Cardiac muscle cell (in vitro differentiated cells and primary cell): ENCODE measurements at places on chromosomes 1 and 21.

- DNase-seq: no peak
These were observed 4.4 kb upstream of the INPP5B start for GRCh38 chr1:37951041-37951782.

DNA sequence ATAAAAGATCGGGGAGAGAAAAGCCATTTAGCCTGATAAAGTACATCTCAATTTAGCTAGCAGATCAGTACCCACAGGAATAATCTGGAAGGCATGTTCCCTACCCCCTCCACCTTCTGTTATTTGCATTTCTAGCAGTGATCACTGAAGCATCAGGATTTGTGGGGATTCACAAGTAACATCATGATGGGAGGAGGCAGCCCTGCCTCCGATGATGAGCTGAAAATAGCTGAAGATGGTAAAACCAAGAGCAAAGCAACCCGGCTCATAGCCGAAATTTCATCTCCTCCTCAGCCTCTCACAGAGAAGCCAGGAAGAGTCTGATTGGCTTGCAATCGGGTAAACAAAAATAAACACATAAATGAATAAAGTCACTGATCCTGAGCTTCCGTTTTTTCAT lies 2.4 kb downstream of the CCSAP start:
- no peak for DNase-seq

GRCh38 chr1:29324771-29325351 lies 88.5 kb downstream of the PTPRU start:
- peak; percentile 16 for DNase-seq

DNA sequence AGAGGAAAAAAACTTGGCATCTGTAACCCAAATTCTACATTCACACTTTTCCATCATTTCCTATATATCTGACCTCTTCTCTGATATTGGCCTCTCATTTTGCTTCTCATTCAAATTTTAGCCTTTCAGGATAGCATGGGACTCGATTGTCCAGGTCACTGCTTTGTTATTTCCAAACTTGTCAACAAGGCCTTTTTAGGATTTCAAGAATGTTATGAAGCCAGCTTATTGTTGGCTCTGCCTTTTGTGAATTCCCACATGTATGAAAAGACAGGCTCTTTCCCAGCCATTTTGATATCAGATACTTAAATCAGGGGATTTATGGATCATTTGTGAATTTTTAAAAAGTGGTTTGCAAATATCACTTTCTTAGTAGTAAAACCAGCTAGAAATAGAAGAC lies 663.5 kb downstream of the NCAM2 start:
- no peak for DNase-seq

DNA sequence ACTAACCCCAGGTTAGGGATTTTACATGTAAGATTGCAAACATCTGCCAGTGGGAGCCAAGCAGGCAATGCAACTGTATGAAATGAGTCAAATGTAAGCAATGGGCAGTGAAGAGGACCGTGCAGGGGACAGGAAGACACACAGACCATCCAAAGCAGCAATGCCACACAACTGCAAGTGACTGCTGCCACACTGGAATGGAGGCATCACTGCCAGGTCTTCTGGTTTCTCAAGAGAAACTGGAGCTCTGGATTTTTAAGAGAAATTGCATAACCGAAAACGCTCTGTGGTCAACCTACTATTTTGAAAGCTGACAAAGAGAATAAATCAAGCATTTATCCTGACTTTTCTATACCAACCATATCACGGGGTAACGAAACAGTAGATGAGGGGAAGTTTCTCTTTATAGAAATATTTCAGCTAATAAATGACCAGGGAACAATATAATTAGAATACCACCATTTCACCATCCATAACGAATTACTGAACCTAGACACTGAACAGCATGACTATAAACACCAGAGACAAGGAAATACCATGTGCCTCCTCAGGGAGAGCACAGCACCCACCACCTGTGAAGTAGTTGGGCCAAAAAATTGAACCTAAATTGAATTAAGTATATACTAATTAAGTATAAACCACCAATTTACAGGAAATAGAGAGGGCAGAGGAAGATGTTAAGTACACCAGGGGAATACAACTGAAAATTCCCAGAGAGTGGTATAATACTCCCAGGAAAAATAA lies 4.4 kb downstream of the AK2 start:
- DNase-seq: no peak

DNA sequence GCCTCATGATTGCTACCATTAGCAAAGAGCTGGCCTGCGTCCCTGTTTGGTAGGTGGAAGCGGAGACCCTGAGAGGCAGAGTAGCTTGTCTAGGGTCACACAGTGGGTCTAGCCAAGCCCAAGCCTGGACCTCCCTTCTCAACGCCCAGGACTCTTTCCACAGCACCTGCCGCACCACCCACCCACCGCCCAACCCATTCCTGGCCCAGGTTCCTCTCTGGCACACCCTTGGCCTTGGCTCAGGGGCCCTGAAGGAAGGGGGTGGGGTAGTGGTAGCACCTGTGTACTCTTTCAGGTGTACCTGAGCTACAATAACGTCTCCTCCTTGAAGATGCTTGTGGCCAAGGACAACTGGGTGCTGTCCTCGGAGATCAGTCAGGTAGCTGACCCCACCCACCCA lies 19.3 kb downstream of the FAM151A start:
- no peak for DNase-seq

DNA sequence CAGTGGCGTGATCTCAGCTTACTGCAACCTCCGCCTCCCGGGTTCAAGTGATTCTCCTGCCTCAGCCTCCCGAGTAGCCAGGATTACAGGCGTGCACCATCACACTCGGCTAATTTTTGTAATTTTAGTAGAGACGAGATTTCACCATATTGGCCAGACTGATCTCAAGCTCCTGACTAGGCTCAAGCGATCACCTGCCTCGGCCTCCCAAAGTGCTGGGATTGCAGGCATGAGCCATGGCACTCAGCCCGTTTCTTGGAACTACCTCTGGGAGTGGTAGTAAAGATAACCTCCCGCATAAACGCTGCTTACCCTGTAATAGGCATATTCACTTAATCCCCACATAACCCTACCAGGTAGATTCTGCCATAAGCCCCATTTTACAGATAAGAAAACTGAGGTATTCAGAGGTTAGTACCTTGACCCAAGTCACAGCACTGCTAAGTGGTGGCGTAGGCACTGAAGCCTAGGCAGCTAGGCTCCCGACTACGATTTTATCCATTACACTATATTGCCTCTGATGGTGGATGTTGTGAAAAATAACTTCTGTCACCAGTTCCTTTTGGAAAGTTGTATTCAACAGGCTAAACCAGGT lies 143.8 kb downstream of the SDCCAG8 start:
- DNase-seq: no peak

DNA sequence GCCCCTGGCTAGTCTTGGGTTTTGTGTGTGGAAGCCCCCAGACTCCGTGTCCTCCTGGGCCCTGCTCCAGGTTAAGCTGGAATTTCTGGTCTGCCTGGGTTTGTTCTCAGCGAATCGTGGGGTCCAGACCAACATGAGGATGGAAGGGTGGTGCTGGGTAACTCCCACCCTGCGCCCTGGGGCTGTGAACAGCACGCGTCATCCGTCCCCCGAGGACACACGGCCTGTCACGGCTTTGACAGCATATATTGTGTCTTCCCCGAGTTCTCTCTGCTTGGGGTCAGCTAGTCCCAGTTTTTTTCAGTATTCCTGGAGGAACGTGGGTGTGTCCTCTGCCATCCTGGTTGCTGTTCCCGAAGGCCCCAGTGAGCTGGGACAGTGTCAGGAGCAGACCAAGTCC lies 11.8 kb downstream of the GPR137B start:
- no peak for DNase-seq

- DNase-seq: no peak
These were observed 98.5 kb upstream of the DMRTA2 start for GRCh38 chr1:50521703-50522102.

DNA sequence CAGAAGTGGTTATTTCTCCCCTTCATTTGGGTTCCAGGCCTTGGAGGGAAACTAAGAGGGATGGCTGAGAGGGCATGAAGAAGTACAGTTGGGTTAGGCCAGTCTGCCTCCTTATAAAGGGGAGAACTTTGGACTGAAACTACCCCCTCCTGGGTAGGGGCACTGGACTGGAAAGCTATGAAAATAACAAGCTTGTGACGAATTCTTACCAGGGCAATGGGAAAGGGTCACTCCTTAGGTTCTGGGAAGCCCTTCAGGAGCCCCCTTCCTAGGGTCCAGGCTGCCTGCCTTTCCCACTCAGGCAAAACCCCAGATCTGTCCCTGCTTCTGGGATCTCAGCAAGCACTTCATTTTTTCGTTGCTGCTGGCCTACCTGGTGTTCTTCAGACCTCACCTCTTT lies 9.8 kb upstream of the P3R3URF start:
- DNase-seq: no peak

DNA sequence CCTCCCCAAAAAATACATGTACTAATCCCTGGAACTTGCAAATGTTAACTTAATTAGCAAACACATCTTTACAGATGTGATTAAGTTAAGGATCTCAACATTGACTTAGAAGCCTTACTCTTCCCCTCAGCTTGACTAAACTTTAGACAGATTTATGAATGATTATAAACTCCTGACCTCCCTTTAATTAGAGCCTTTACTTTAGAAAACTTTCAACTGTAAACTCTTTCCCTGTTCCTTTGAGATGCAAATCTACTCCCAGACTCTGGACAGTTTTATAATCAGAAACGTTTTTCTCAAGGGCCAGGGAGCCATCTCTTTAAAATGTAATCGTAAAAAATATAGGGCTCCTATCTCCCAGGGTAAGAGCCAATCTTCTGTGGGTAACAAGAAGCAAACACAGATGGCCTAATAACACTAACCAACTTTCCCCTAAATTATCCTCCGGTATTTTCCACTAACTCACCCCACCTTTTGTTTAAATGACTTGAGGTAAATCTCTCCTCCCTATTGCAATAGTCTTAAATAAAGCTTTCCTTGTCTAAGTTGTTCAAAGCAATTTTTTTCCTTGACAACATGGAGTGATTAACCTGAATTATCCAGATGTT lies 284.1 kb downstream of the BRINP3 start:
- DNase-seq: no peak

- DNase-seq: no peak
These were observed 783 bp upstream of the AGL start for GRCh38 chr1:99849413-99849743.

- DNase-seq: peak; percentile 64
These were observed 74.3 kb upstream of the CAPZB start for GRCh38 chr1:19559641-19560040.

DNA sequence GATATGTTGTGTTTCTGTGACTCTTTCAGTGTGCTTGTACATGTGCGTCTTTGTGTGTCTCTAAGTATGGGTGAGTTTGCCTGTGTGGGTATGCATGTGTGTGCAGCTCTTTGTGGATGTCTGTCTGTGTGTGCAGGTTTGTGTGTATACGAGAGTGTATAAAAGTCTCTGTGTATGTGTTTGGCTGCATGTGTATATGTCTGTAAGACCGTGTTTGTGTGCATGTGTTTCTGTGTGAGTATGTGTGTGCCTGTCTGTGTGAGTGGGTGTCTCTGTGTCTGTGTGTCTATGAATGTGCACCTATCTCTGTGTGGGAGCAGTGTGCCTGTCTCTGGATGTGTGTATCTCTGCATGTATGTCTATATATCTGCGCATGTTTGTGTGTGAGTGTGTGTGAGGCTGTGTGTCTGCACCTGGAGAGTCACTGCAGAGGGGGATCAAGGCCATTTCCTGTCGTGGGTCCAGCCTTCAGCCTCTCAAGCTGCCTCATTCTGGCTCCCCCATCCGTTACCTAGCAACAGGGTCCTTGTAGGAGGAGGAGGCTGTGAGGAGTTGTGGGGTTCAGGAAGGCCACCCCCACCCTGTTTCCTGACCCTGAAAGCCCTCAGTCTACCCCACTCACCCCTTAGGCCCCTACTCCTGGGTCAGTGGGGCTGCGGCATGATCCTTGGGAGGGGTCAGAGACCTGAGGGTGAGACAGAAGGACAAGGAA lies 10.4 kb downstream of the FGR start:
- no peak for DNase-seq

DNA sequence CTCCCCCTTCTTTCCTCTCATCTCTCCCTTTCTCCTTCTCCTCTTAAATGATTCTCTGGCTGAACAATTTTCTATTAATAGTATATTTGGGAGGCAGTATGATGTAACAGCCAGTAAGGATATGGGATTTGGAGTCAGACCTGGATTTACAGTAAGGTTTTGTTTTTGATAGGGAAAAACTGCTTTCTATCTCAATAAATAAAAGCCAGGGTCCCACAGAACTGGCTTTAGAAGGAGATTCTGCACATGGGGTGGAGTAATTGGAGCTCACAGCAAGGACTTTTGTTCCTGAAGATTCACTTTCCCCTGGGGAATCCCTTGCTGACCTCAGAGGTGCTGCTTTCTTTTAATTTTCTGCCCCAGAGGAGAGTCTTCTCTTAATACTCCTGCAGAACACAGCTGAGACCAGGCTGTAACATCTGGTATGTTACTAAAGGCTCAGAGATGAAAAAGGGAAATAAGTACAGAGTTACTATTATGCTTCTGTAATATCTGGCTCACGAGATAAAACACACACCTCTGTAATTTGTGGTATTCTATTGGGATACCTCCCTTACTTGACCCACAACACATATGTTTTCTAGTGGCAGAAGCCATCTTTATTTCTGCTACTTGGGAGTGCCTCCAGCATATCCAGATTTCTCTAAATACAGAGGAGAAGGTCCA lies 13.4 kb downstream of the EPB41 start:
- no peak for DNase-seq

GRCh38 chr21:21921410-21922232 lies 923.4 kb downstream of the NCAM2 start:
- DNase-seq: peak; percentile 55

DNA sequence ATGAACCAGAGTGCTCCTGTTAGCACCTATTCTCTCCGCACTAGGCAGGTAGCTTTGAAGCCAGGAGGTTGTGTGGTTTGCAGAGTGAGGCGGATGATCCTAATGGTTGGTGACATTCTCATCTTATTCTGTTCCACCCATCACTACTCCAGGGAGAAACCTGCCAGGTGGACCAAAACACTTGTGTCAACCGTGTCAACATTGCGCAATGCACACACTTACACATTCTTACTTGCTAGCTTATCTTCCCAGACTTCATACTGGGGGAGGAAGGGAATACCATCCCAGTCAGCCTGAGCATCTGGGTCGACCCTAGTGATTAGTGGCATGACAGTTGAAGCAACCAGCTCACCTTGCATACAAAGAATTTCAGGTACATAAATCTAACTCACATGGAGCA lies 236.9 kb downstream of the RPS6KC1 start:
- DNase-seq: no peak

DNA sequence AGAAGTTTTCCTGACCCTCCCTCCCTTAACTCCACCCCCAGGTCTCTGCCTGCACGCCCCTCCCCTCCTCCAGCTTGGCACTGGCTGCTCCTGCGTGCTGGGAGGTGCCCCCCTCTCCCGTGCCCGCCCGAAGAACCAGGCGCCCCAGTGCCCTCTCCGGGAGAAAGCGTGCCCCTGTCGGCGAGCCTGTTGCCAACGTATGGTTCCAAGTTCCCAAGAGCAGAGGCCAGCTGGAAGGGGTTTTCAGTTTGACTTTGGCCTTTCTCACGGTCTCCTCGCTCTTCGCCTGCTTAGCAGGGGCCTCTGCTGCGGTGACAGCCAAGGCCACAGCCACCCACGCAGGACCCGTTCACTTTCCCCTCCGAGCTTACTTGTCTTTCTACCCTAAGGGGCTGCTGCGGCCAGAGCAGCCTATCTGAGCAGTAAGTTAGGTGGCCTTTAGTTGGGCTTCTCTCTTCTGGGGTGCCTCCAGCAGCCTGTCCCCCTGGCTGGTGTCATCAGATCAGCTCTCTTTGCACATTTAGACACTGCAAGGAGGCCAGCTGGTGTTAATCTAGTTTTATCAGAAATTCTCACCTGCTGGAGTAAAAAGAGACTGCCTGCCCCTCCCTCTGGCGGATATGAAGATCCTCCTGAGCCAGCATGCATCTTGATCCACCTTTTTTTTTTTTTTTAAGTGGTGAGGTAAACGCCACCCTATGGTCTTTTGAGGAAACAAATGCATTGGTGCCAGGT lies 1.5 kb downstream of the STUM start:
- no peak for DNase-seq
